NCI-H524 (cell line): ENCODE measurements at places on chromosomes 12 and 14.

- no peak for DNase-seq
Observed at GRCh38 chr14:21317398-21317797, 37.5 kb downstream of the RPGRIP1 start.

- no peak for DNase-seq
Observed at GRCh38 chr14:71400871-71401321, 493.6 kb downstream of the PCNX1 start.

DNA sequence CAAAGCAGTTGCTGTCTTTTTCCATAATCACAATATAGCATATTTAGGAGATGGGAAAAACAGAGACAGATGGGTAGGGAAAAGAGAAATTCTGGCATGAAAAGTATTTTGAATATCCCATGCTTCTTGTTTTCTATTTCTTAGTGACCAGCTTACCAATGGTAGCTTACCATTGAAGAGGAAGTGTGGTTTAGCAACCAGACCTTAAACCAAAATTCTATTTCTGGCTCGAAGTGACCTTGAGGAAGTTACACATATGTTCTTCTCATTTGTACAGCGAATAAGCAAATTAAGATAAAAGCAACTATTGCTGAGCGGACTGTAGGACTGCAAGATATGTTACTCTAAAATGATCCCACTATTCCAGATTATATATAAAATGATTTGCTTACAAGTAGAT, 82.9 kb downstream of the FGD4 start:
- DNase-seq, result no peak

- DNase-seq, result no peak
Observed at GRCh38 chr14:100533656-100534485, 53.3 kb downstream of the BEGAIN start.

GRCh38 chr12:70985850-70986249, 65.3 kb upstream of the PTPRR start:
- DNase-seq, result no peak
